ENCODE measurements at places on chromosomes 7 and 10.

DNA sequence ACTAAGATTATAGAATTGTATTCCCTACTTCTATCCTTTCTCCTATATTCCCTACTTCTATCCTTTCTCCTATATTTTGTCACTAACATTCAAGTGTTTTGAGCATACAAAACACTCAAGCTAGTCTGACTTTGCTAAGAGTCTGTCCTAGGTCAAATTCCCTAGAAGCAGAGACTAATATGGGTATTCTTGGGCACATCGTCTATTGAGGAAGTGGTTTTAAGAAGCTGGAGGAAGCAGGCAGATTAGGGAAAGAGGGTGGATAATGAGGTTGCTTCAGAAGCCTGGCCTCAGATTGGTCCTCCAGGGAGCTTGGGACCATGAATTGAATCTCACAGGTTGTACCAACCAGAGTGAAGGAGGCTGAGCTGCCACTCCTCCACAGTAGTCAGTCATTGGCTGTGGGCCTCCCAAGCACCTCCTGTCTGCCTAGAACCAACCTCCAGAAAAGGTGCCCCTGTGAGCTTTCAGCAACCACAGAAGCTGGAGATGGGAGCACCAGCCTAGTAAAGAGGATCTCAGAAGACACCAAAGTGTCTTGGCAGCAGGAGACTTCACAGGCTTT, 295.9 kb upstream of the PHF14 start:
- no peak for DNase-seq

DNA sequence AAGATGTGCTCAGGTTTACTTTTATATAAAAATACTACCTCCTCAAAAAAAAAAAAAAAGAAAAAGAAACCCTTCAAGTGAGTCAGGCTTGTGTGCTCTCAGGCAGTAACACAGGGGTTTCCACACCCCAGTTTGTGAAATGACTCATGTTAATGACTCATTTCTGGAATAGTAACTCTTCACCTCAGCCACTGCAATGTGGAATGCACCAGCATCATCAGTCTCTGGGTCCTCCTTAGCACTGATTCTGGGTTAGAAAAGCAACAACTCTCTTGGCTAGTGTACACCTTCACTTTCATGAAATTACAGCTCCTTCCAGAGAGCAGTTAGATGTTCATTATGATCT, 110.6 kb downstream of the EMX2 start:
- no peak for DNase-seq

DNA sequence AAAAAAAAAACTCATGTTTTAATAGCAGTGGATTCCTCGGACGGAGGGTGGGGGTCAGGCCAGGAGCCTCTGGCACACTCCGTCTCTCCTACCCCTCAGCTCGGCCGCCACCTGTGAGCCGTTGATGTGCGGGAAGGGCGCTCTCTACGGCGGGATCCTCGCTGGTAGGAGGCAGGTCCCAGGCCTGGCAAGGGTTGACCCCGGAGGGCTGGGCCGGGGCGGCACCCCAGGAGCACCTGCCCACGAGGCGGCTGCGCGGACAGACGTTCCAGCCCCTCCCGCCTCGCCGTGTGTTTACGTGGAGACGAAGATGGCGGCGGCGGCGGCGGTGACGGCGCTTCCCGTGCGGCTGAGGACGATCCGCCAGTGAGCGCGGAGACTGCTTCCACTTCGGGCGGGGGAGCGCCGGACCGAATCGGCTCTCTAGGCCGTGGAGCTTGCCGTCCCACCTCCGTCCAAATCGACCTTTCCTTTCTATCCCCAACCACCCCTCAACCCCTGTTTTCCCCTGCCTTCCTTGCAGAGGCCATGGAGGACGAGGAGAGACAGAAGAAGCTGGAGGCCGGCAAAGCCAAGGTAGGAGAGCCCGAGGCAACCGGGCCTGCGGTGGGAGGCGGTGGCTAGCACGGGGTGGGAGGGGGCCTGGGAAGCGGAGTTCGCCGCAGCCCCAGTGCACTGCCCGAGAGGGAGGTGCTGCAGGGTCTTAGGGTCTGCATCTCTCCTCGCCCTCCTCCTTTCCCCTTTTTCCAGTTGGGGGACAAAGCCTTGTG, at the start of gene AKAP9:
Gene AKAP9 (plus strand): TSS at position 291 of the 770 bp plus-strand sequence. CDS start 238 bp downstream, at position 529.
- peak; percentile 82 for DNase-seq

DNA sequence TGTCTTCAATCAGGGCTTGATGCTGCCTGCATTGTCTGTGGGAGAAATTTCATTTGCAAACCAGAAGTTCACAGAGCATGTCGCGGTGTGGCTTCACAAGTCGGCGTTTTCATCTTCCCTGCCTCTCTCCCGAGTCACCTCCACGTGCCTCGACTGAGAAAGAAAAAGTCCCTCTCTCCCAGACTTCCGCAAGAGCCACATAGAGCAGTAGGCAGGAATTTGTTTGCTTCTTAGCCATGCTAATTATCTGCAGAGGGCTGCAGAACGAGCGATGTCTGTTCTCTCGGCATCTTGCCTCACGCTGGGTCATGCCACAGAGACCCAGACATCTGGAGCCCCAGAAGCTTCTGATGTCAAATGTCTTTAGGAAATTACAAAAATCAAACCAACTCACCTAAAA, 272.2 kb downstream of the TCF7L2 start:
- DNase-seq, result no peak

DNA sequence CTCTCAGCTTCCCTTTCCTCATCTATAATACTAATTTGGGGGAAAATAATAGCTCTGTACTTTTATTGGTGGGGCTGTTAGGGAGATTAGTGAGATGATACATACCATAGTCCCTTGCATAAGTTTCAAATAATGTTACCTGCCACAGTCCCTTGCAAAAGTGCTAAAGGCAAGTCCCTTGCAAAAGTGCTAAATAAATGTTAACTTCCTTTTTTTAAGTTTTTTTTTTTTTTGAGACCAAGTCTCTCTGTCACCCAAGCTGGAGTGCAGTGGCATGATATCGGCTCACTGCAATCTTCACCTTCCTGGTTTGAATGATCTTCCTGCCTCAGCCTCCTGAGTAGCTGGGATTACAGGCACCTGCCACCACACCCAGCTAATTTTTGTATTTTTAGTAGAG, 43.4 kb upstream of the SRGN start:
- DNase-seq, result no peak

DNA sequence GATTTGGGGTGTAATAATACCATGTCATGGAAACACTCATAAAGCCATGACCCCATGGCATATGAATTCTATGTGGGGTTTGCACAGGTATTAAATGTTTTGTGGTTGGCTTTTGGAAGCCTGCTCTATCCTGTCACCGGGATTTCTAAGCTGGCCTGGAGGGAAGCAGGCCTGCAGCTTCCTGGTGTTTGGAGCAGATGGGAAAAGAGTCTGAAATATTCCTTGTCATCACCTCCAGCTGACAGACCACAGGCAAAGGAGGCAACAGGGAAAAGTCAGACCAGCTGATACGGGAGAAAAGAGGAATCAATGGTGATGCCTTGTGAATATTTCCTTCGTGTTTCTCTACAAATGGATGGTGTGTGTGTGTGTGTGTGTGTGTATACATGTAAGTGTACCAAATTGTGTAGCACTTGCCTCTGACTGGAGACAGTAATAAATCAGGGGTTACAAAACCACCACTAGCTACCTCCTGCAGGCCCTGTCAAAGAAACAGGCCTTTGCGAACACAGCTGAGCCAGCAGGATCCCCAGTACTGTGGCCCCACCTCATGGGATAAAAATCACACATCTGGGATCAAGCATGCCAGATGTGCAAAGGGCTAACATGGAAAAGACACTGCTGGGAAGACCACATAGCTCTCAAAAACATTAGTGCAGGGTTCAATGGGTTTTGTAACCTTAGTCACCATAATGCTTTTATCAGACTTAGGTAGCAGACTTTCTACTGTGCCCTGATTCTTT, 120.8 kb upstream of the HPS1 start:
- DNase-seq, result no peak

GRCh38 chr10:127813290-127813689, 76.3 kb downstream of the FOXI2 start:
- no peak for DNase-seq

- DNase-seq, result no peak
Observed at GRCh38 chr10:983971-984655, 4.1 kb upstream of the GTPBP4 start.

- DNase-seq, result no peak
Observed at GRCh38 chr7:134886353-134887057, 99.8 kb upstream of the AGBL3 start.

DNA sequence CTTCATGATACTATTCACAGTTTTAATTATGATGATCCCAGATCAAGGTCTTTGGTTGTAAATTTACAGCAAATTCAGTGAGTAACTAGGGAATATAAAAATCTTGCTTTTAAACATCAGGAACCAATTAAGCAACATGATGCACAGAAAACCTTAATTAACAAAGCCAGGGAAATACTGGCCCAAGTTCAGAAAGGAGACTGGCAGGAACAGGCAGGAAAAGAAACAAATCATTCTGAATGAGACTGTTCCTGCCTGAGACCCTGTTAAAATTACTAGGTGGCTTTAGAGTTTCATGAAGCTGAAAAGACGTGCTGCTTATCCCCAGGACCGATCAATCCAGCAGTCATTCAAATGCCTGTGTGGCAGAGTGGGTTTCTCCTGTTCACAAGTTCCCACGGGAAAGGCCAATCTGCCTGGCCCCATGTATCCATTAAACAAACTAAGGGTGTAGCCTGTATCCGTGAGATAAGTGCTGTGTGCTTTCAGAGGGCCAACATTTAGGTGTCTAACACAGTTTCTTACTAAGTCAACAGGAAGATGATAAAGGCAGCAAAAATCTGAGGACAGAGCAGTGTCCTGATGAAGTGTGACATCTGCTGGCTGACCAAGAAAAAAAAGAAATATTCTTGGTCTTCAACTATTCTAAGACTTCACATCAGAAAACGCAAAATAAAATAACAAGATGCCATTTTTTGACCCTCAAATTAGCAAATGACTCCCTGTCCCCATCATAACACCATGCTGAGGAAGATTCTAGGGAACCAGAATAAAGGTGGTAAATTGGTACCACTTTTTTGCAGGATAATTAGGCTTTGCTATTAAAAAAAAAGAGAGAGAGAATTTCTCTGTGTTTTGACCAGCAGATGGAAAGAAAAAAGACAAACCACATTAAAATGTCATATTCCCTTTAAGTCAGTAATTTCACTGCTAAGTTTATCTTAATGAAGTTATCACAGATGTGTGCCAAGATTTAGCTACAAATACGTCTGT, 34.2 kb downstream of the PUS7 start:
- no peak for DNase-seq

DNA sequence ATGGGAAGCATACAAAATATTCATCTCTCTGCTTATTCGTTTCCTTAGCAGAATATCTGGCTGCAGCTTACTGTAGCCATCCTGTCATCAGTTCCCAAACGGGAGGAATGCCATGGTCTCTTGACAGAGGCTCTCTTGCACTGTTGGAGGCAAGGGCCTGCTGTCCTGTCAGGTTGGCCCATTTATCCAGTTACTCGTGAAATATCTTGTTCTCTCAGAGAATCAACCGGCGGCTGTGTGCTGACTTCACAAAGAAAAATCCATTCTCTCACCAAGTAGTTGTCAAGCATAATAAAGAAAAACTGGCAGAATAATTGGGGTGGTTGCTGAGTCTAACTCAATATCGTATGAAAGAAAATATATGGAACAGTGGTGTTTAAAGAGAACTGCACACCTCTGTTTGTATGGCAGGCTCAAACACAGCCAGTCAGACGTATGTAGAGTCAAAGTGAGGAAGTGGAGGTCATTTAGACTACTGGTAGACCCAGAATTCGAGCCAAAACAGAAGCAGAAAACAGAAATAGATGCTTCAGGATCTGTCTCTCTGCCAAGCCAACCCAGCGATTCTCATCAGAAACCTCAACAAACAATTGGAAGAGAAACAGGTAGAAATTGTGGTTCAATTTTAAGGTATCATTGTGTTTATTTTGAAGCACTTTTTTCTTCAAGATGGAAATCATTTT, 349.2 kb upstream of the PRKCQ start:
- no peak for DNase-seq

DNA sequence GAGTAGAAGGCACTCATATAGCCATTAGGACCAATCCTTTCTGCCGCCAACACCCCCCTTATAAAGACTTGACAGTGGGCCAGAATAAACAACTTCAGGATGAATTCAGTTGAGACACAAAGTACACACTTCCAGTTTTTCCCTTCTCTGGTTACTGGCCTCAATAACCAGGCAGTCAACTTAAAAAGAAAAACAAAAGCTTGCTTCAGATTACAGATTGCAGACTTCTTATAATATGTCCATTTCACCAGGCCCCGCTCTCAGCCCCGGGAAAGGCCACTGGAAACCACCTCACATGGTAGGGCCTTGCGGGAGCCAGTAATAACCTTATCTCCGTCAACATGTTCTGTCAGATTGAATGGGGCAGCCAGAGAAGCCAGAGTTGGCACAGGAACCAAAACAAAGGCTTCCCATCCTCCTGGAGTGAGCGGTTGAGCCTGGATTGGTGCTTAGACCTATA, 108.8 kb downstream of the EGFR start:
- no peak for DNase-seq

- DNase-seq, result no peak
Observed at GRCh38 chr7:79009647-79010046, 443.8 kb downstream of the MAGI2 start.
